ENCODE measurements at places on chromosomes 6 and 20. TPM values are rescaled to one million over a fixed set of nuclear protein-coding genes. Genes with fewer than 3 reads are reported as not detected.

The TENT5A gene
- 2.0 TPM for total RNA-seq

The RAET1L gene
- total RNA-seq = not detected

GRCh38 chr6:87095087-87095509 lies at the start of gene CGA:
TSS of gene CGA (minus strand) at chr6:87095106. CDS start at chr6:87088200, 6,906 bp downstream.
- no peaks in the 10 kb centered on the region for H3K4me1 ChIP-seq
- no peak within 1 kb of the TSS for H3K27ac ChIP-seq
- H3K27me3 ChIP-seq = peaks cover 41% of the 10 kb centered on the region
- H3K36me3 ChIP-seq = no peaks in the 10 kb centered on the region
- no peak for DNase-seq
- H3K4me3 ChIP-seq = no peak within 1 kb of the TSS

The KCNQ5 gene
- total RNA-seq = 4.3 TPM

- H3K4me3 ChIP-seq = no peak overlapping the region
- no peaks in the 10 kb centered on the region for H3K27me3 ChIP-seq
- H3K27ac ChIP-seq = no peak overlapping the region
- no peaks in the 10 kb centered on the region for H3K4me1 ChIP-seq
Measured at GRCh38 chr6:51323056-51323455, 504.4 kb downstream of the TFAP2B start.

GRCh38 chr6:154994836-154995253 lies 270 bp upstream of the TIAM2 start:
- H3K27ac ChIP-seq = no peak overlapping the region
- peak overlapping the region; percentile 53 for H3K4me3 ChIP-seq
- H3K36me3 ChIP-seq = no peaks in the 10 kb centered on the region
- peaks cover 20% of the 10 kb centered on the region for H3K27me3 ChIP-seq

GRCh38 chr6:111718990-111719389 lies 113.3 kb upstream of the TRAF3IP2 start:
- DNase-seq = no peak
- H3K36me3 ChIP-seq = peaks cover 54% of the 10 kb centered on the region
- H3K27me3 ChIP-seq = no peaks in the 10 kb centered on the region
- H3K4me1 ChIP-seq = peaks cover 58% of the 10 kb centered on the region
- no peak overlapping the region for H3K27ac ChIP-seq

DNA sequence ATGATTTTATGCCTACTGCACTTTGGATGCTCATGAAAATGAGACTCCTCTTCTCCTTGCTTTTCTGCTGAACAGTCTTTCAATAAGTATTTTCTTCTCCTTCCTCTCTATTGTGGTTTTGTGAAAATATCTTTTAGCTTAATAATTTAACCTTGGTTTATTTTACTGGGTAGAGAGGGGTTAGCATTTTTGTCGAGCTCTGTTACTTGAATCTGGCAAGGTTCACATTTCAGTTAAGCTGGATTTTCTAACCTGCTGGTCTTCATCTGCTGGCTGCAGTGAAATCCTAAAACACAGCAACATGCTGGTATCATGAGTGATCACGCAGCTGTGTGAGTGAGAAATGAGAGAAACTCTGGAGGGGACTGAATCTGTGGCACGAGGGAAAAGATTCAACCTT lies 222.7 kb upstream of the NOX3 start:
- no peak overlapping the region for H3K27ac ChIP-seq
- no peak overlapping the region for H3K4me3 ChIP-seq
- no peaks in the 10 kb centered on the region for H3K36me3 ChIP-seq
- no peak for DNase-seq
- H3K27me3 ChIP-seq = peaks cover 3% of the 10 kb centered on the region
- no peaks in the 10 kb centered on the region for H3K4me1 ChIP-seq

DNA sequence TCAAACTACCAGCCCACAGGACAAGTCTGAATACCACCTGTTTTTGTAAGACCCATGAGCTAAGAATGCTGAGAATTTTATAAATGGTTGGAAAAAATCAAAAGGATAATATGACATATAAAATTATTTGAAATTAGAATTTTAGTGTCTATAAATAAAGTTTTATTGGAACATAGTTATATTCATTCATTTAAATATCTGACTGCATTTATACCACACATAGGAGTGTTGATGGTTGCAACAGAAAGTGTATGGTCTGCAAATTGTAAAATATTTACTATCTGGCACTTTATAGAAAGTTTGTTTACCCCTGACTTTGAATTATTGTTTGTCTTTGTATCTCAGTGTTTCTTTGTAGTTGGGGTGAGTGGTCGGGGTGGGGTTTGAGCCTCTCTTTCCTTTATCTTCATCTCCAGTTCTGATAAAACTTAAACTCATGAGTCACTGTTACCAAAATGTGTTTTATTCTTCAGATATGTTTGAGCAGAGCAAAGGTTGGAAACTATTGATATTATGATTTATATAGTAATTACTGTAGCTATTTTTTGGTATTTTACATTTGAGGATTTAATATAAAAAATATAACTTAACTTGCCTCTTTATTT lies 55.5 kb downstream of the CD2AP start:
- peaks cover 6% of the 10 kb centered on the region for H3K4me1 ChIP-seq
- peaks cover 22% of the 10 kb centered on the region for H3K36me3 ChIP-seq
- no peak for DNase-seq
- H3K27me3 ChIP-seq = no peaks in the 10 kb centered on the region
- H3K27ac ChIP-seq = no peak overlapping the region

DNA sequence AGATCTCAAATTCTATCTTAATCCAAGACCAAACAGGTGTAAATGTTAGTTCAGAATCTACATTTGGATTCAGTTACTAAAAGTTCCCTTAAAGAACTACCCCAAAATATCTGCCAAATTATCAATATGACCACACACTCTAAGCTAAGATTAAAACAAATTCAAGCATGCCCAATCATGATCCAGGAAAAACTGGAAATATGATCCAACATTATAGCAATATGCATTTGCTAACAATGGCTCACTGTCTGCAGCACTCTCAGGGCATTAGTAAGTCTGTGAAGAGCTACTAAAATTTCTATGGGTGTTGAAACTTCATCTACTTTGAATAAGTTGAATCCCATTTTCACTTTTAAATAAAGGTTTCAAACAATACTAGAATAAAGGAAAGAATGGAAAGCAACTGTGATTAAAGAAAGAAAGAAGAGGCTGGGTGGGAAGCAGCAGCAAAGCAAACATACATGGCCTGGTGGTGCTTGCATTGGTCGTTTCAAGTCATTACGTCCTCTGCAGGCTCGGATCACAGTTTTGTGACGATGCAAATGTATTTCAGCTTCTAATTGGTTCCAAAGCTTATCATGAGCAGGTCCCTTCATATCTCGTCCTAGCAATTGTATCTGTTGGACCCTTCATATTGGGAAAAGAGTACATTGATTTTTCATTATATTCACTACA lies 29.2 kb downstream of the GOPC start:
- H3K4me3 ChIP-seq = no peak overlapping the region
- no peaks in the 10 kb centered on the region for H3K27me3 ChIP-seq
- DNase-seq = no peak
- peaks cover 13% of the 10 kb centered on the region for H3K4me1 ChIP-seq
- H3K27ac ChIP-seq = no peak overlapping the region

DNA sequence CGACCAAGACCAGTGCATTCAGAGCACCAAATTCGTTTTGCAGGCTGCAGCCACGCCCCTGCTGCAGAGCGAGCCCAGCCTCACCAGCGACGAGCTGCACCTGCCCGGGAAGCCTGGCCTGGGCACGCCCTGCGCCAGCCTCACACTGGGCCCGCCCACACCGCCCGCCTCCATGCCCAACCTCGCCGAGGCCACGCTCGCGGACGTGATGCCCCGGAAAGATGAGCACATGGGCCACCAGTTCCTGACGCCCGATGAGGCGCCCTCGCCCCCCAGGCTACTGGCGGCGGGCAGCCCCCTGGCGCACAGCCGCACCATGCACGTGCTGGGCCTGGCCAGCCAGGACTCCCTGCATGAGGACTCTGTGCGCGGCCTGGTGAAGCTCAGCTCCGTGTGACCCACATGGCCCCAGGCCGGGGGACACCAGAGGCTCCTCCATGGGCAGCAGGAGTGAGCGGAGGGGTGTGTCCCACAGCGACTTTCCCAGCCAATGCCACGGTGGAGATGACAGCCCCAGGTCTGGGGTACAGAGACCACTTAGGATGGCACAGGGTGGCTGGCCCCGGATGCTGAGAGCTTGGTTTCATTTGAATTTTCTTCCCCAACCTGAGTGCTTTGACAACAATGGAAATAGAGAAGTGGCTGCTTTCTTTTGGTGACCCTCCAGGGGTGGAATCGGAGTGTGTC lies 150.2 kb upstream of the SNX9 start:
- no peaks in the 10 kb centered on the region for H3K36me3 ChIP-seq
- H3K4me3 ChIP-seq = no peak overlapping the region
- H3K27ac ChIP-seq = no peak overlapping the region
- no peak for DNase-seq
- H3K4me1 ChIP-seq = no peaks in the 10 kb centered on the region

The SLC4A11 gene
- total RNA-seq = 1.6 TPM

DNA sequence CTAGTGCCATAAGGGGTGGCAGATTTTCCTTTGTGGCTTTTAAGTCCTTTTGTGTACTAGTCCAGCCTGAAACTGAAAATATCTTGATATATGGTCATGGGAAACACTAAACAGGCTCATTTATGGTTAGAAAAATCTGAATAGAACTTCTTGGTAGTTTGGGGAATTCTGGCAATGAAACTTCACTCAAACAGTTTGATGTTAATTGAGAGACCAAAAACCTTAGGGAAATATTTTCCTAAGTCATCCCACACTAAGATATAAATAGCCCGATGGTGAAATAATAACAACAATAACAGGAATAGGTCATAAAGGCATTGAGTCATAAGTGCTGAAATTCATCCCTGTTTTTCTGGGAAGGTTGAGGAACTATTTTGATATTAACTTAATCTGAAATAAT lies 146.2 kb upstream of the SMLR1 start:
- no peaks in the 10 kb centered on the region for H3K27me3 ChIP-seq
- H3K4me3 ChIP-seq = no peak overlapping the region
- no peak for DNase-seq
- H3K4me1 ChIP-seq = peaks cover 14% of the 10 kb centered on the region
- peaks cover 12% of the 10 kb centered on the region for H3K36me3 ChIP-seq

GRCh38 chr6:102763891-102764290 lies 1370.4 kb downstream of the GRIK2 start:
- H3K27ac ChIP-seq = no peak overlapping the region
- H3K4me1 ChIP-seq = no peaks in the 10 kb centered on the region
- no peak for DNase-seq
- H3K36me3 ChIP-seq = no peaks in the 10 kb centered on the region

DNA sequence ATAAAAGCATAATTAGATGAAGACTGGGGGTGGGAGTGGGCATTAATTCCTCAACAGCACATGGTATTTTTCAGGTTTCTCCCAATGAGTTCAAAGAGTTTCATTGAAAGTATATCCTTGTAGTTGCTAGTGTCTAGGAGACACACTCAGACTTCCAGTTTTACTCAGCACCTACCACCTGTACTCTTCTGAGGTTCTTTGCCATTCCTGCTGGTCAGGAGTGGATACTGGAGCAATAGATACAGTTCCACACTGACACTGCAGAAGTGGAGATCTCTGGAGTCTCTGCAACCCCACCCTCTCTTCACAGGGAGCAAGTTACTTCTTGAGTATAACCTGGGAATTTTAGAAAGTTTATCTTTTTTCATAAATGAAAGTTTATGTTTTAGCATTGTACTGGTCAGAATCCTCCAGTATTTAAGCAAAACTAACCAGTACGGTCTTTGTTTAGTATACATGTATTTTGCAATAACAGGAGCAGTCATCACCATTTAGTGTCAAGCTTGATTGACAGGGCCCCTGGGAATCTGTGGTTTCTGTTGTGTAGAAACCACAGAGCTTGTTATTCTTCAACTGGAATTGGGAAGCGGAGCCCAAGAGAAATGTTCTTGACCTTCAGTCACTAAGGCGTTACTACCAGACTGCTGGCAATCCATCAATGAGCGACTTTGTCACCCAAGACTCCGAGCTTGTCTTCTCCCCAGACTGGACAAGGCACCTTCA lies 148.1 kb downstream of the ZDHHC14 start:
- H3K27me3 ChIP-seq = peaks cover 3% of the 10 kb centered on the region
- no peak overlapping the region for H3K27ac ChIP-seq
- no peak overlapping the region for H3K4me3 ChIP-seq
- H3K4me1 ChIP-seq = peaks cover 33% of the 10 kb centered on the region

DNA sequence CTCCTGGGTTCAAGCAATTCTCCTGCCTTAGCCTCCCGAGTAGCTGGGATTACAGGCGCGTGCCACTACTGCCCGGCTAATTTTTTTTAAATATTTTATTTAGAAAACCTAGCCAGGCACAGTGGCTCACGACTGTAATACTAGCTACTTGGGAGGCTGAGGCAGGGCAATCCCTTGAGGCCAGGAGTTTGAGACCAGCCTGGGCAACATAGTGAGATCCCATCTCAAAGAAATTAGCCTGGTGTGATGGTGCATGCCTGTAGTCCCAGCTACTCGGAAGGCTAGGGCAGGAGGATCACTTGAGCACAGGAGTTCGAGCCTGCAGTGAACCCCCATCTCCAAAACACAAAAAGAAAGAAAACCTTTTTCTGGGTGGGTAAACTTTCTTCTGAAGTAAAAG lies 2.4 kb downstream of the SLC44A4 start:
- peaks cover 4% of the 10 kb centered on the region for H3K27me3 ChIP-seq
- no peak overlapping the region for H3K4me3 ChIP-seq
- no peak for DNase-seq
- no peak overlapping the region for H3K27ac ChIP-seq
- H3K36me3 ChIP-seq = peaks cover 18% of the 10 kb centered on the region
- H3K4me1 ChIP-seq = peaks cover 7% of the 10 kb centered on the region

The CENPB gene
- 67.0 TPM for total RNA-seq

The BPIFB1 gene
- total RNA-seq = not detected

DNA sequence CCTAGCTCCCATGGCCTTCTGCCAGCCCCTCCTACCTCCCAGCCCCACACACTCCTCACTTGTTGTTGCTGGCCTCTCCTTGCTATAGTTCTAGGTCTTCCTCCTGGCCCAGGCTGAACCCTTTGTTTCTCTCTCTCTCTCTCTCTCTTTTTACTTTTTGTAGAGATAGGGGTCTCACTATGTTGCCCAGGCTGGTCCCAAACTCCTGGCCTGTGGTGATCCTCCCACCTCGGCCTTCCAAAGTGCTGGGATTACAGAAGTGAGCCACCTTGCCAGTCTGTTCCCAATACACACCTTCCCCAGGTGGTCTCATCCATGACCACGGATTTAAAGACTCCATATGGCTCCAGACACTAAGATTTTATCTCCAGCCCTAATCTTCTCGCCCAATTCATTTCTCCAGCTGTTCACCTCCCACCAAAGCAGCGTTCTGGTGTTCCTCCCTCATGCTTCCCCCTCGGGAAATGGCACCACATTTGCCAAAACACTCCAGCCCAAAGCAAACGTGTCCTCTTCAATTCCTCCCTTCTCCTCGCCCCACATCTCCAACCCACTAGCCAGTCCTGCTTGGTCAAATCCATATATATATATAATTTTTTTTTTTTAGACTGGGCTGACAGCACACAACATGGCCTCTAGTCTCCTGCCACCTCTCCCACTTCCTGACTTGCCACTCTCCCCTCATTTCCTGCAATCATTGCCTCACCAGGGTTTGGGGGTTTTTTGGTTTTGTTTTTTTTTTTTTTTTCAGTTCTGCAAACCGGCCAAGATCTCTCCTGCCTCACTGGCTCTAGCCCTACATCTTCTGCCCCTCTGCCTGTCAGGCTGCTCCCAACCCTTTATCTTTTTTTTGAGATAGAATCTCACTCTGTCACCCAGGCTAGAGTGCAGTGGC lies 104.4 kb downstream of the NCR2 start:
- no peaks in the 10 kb centered on the region for H3K36me3 ChIP-seq
- H3K27ac ChIP-seq = peak overlapping the region; percentile 48
- peaks cover 39% of the 10 kb centered on the region for H3K4me1 ChIP-seq
- no peak overlapping the region for H3K4me3 ChIP-seq
- peak; percentile 40 for DNase-seq

GRCh38 chr6:111780393-111780792 lies 92.9 kb downstream of the FYN start:
- H3K4me1 ChIP-seq = peaks cover 94% of the 10 kb centered on the region
- H3K4me3 ChIP-seq = peak overlapping the region; percentile 31
- no peaks in the 10 kb centered on the region for H3K27me3 ChIP-seq
- H3K36me3 ChIP-seq = peaks cover 57% of the 10 kb centered on the region
- no peak for DNase-seq
- H3K27ac ChIP-seq = peak overlapping the region; percentile 68

Measured in activated CD4-positive, alpha-beta memory T cell treated with anti-CD3 and anti-CD28 coated beads, Interleukin-2, amount 10 ng/mL, durations not matched to agents 7 days and 5 days (primary cell).